NCI-H2029 treated with DMSO at 0.1 percent for 48 hours (cell line): ENCODE measurements at places on chromosomes 3 and 15.

DNA sequence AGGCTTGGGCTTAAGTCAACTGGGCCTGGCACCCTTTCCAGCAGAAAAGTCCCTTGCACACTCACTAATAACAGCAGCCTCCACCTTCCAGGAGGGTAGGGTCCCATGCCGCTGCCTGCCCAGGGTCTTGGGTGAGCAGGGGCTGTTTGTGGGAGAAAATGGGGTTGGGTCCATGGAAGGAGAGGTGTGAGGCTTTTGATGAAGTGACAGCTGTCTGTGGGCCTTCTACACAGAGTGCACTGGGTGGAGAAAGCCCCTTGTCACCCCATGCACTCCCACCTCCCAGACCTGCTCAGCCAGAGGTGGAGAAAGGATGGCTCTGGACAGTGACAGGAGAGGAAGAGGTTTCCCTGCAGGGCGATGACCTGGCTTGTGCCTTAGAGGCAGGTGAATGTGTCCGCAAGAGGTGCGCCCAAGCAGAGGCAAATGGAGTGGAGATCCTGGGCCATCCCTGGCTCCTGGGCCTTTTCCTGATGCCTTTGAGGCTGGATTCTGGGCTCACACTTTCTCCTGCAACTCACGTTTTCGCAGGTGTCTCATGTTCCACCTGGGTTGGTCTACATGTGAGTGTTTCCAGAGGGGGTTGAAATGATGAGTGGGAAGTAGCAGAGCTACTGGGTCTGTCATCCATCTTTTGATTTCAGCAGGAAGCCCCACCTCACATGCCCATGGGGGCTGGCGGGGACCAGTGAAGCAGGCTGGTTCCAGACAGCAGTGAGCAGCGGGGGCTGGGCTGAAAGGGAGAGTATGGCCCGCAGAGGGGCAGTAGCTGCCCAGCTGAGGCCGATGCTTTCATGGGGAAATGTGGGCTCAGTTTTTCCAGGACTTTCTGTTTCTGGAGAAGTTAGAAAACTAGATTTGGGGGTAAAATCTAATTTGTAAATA, 85.2 kb upstream of the PRR23E start:
- DNase-seq = no peak

DNA sequence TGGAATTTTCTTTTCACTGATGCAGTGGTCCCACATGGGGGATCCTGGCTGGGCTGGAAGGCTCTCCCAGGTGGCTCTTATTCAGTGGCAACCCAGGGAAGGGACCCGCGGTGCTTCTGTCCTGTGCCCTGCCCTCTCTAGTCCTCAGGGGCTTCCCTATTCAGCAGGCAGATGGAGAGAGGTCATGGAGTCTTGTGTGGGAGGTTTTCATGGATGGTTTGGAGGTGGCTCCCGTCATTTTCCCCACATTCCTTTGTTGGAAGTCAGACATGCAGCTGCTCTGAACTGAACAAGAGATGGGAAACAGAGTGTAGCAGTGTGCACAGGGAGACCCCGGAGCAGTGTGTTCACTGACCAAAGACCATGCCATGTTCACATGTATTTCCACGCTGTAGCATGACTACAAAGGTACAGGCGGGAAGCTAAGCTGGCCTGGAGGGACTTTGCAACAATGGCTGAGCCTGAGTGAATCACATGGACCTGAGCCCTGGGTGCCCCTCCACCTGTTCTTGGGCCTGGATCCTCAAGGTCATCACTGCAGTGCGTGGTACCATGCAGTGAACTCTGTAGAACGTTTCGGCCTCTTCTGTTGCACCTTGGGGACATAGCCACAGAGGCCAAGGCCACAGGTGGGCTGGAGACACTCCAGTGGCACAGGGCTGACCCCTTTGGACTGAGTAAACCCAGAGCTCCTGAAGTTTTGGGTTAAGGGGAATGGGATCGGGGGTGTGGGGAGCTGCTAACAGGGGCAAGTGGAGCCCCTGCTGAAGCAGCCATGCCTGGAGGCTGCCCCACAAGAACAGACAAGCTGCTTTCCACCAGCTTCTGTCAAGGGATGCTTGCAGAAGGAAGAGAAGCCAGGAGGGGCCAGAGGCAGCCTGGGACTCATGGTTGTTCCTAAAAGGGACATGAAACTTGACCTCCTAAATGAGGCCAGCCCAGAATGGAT, 123.0 kb downstream of the ASB7 start:
- no peak for DNase-seq

GRCh38 chr3:107855710-107856109, 235.1 kb downstream of the CD47 start:
- DNase-seq = no peak

DNA sequence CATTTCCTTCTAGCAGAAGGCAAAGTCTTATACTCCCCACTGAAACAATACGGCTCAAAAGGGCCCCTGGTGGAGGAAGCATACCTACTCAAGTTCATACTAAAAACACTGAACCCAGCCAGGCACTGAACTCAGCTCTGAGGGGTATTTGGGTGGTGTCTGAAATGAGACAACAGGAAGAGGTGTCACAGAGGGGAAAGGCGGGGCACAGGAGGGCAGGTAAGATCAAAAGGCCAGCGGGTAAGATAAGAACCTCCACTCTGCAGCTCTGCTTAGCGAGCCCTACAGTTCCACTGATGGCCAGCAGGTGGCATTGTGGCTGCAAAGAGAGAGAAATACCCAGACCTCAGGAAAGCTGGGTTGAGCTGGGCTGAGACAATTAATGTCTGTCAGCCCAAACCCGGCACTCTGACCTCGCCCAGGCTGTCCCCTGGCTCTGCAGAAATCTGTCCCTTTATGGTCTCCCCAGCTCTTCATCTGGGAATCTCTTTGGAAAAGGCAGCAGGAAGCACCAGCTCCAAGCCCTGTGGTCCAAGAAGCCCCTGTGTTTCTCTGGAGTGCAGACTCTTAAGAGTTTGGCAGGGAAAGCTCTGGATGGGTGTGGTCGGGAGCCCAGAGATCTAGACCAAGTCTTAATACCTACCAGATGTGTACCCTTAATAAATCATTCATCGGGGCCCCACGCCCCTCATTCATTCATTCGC, 8.4 kb downstream of the MFGE8 start:
- DNase-seq = no peak

DNA sequence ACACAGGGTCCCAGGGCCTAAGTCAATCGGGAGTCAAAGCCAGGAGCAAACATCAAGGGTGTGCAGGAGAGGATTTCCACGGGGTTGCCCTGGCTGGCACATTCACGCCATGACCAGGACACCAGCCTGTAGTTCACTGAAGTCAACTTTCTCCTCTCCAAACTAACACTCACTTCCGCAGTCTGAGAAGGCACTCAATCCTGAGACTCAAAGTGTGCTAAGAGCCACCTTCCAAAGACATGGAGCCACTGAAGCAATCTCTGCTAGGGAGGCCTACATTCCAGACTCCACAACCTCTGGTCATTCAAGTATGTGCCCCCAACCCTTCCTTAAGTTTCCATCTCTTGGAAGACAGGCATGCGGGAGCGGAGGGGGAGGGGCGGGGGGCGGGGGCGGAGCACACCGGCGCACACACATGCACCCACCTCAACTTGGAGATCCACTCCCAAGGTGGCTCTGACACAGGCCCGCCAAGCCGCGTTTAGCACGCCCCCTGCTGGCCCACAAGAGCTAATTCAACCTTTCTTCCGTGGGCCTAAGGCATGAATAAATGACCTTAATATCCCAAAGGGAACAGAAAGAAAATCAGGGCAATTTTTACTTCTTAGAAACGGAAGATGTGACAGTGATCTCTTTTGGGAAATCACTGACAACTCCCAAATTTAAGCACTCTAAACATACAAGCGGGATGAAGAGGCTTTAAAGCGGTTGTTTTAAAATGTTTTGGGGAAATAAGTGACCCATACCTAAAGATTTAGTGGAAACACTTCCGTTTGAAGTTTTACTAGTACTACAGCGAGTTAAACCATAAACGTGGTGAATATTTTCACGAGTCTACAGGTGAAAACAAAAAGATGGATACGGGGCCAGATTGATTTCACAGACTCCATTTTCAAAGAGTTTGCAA, 162.5 kb upstream of the CHRNA7 start:
- peak; percentile 4 for DNase-seq

DNA sequence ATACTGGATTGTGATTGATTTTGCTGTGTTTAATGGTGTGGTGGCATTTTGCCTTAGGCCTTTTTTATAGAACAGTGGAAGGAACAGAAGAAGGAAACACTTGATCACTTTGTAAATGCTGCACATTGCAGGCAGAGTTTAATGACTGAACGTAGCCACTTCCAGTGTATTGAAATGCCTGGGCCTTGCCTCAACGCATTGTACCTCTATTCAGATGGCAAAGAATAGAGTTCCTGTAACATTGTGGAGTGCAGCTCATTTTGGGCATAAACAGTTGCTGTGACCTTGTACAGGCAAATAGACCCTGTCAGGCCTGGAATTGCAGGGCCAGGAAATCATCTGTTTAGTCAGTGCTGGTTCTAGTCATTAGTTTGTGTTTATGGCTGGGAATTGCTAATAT, 225.0 kb downstream of the EPHA3 start:
- DNase-seq = no peak

GRCh38 chr3:72461787-72462186, 386.5 kb downstream of the SHQ1 start:
- no peak for DNase-seq

GRCh38 chr3:9704347-9705322, 1.0 kb downstream of the CPNE9 start:
- peak; percentile 38 for DNase-seq

- no peak for DNase-seq
These were observed 204.8 kb upstream of the TSC22D2 start for GRCh38 chr3:150203273-150203672.
